Chondrocyte (in vitro differentiated cells): ENCODE measurements at places on chromosomes 11 and 22. TPM values are rescaled to one million over a fixed set of nuclear protein-coding genes. Genes with fewer than 3 reads are reported as not detected.

- H3K27ac ChIP-seq: no peak overlapping the region
- no peaks in the 10 kb centered on the region for H3K27me3 ChIP-seq
- H3K4me3 ChIP-seq: no peak overlapping the region
- peaks cover 2% of the 10 kb centered on the region for H3K4me1 ChIP-seq
These were observed 47.8 kb downstream of the PPFIBP2 start for GRCh38 chr11:7561562-7561961.

The RBMXL2 gene
- not detected in 3 replicates for total RNA-seq

DNA sequence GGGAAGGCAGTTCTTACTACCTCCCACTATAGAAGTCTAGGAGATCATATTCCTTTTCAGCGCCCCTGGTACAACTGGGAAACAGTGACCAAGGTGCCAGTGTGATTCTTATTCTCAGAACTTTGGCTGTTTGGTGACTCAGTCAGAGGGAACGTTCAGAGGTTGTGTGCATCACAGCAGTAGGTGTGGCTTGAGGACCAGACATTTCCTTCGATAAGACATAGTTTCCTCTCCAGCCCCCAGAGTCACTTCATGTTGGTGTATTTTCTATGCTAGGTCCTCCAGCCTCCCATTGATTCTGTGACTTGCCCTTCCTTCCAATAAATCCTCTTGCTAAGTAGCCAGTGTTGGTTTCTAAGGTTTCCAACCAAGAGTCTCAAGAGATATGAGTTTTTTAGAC lies 171.9 kb upstream of the MPPED2 start:
- peaks cover 3% of the 10 kb centered on the region for H3K27me3 ChIP-seq
- H3K4me3 ChIP-seq: no peak overlapping the region
- H3K27ac ChIP-seq: no peak overlapping the region
- DNase-seq: no peak

GRCh38 chr11:69953356-69953755 lies 124.8 kb upstream of the ANO1 start:
- H3K27me3 ChIP-seq: peaks cover 3% of the 10 kb centered on the region
- peaks cover 31% of the 10 kb centered on the region for H3K4me1 ChIP-seq
- peak; percentile 56 for DNase-seq
- H3K4me3 ChIP-seq: no peak overlapping the region
- H3K27ac ChIP-seq: no peak overlapping the region

DNA sequence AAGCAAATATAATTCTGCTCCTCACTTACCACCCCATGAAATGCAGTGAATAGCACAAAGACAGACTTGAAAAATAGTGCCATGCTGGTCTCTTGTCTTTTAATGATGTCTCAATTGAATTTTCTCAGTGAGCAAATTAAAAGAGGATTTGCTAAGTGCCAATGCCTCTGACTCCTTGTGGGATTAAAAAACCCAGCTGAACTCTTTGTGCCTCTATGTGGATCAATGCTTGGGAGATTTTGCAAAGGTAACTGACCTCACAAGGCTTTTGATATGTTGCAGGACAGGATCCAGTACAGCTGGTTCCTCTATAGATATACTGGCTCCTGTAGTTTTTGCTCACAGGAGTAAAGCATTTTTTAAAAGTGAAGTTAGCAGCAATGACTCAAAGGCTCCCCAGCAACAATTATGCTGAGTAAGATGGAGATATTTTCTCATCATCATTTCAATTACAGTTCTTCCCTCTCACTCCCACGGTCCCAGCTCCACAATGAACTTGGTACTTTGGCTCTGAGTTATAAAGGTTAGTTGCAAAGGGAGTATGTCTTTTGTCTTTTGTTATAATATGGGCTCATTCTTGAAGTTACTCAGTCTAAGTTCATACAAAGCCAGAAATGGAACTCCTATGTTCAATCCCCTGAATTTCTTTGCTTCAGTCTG lies 471.5 kb downstream of the LRRC4C start:
- no peaks in the 10 kb centered on the region for H3K27me3 ChIP-seq
- no peak for DNase-seq
- no peaks in the 10 kb centered on the region for H3K36me3 ChIP-seq

GRCh38 chr11:26649884-26650283 lies 72.0 kb downstream of the SLC5A12 start:
- H3K27ac ChIP-seq: no peak overlapping the region
- H3K4me3 ChIP-seq: no peak overlapping the region
- no peaks in the 10 kb centered on the region for H3K4me1 ChIP-seq
- no peak for DNase-seq

- no peaks in the 10 kb centered on the region for H3K36me3 ChIP-seq
- H3K27me3 ChIP-seq: peaks cover 55% of the 10 kb centered on the region
- H3K4me1 ChIP-seq: peaks cover 3% of the 10 kb centered on the region
- no peak within 1 kb of the TSS for H3K4me3 ChIP-seq
These were observed at the start of gene PNPLA5 for GRCh38 chr22:43891360-43892182. TSS of gene PNPLA5 (minus strand) at chr22:43892013. CDS start at chr22:43891880, 133 bp downstream.

GRCh38 chr11:127625402-127625801 lies 624.8 kb upstream of the KIRREL3 start:
- no peak overlapping the region for H3K27ac ChIP-seq
- peaks cover 10% of the 10 kb centered on the region for H3K27me3 ChIP-seq
- H3K4me3 ChIP-seq: no peak overlapping the region
- H3K4me1 ChIP-seq: no peaks in the 10 kb centered on the region

DNA sequence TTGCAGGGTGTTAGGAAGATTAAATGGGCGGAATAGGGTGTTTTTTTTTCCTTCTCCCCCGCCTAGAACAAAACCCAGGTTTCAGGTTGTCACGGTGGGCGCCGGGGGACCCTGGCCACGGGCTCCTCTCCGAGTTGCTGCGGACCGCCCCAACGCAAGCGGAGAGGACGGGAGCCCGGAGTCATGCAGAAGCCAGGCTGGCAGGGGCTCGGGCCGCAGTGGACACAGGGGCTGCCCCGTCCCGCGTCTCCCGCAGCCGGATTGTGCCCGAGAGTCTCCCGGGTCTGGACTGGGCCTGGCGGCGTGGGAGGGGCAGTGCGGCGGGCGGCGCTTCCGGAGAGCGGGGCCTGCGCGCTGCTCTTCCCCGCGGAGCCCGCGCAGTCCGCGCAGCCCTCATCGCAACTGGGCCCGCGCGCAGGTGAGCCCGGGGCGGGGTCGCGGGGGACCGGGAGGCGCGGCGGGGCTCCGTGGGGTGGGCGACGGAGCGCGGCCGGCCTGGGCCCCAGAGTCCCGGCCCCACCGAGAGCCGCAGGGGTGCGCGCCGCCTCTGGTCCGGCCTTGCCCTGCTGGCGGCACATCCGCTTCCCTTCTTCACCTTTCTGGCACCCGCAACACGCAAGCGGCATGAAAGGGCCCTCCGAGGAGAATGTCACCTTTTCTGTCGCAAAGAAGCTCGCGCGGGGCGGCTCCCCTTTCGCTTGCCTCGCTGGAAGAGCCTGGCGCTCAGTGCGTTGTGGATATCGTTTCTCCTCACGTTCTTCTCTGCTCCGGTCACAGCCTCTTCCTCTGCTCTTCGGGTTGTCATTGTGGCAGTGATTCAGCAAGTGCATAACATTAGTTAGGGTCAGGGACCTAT lies at the start of gene TIRAP:
TIRAP (plus strand) TSS at position 358 of the 856 bp plus-strand sequence. CDS start 7,802 bp downstream, outside the sequence.
- H3K27me3 ChIP-seq: no peaks in the 10 kb centered on the region
- H3K27ac ChIP-seq: peak within 1 kb of the TSS; percentile 98
- H3K4me1 ChIP-seq: peaks cover 22% of the 10 kb centered on the region
- H3K36me3 ChIP-seq: peaks cover under 1% of the 10 kb centered on the region
- DNase-seq: no peak
- H3K4me3 ChIP-seq: peak within 1 kb of the TSS; percentile 98

The C22orf42 gene
- not detected in 3 replicates for total RNA-seq

DNA sequence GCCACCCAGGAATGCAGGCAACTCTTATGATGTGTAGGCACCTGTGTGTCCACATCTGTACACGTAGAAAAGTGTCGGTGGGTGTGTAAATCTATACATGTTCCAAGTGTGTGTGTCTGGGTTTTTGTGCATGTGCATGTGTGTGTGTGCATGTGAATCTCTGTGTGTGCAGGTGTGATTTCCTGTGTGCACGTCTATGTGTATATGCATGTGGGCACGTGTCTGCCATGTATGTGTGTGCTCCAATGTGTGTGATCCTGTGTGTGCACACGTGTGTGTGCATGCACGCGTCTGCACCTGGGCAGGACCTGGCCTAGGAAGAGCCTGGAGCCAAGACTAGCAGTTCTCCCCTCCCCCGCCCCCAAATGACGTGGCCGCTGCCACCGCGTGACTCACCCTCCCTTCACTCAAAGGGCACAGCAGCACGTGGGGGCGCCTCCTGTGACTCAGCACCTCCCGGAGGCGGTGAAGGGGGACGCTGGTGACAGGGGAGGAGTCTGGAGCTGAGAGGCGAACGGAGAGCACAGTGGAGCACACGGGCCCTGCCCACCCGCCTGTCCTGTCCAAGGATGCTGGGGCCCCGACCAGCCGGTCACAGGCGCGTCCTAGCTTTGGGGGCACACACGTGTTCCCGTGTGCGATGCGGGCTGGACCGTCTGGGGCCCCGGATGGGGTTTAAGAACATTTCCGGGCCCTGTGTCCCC lies 10.1 kb downstream of the PIM3 start:
- no peaks in the 10 kb centered on the region for H3K27me3 ChIP-seq

GRCh38 chr22:40182231-40182835 lies 4.6 kb downstream of the TNRC6B start:
- H3K27me3 ChIP-seq: no peaks in the 10 kb centered on the region
- no peaks in the 10 kb centered on the region for H3K36me3 ChIP-seq
- DNase-seq: no peak
- no peak overlapping the region for H3K4me3 ChIP-seq
- H3K4me1 ChIP-seq: peaks cover 68% of the 10 kb centered on the region
- H3K27ac ChIP-seq: peak overlapping the region; percentile 95

GRCh38 chr11:19472679-19473078 lies 231.9 kb upstream of the E2F8 start:
- no peaks in the 10 kb centered on the region for H3K4me1 ChIP-seq
- no peaks in the 10 kb centered on the region for H3K36me3 ChIP-seq
- H3K27ac ChIP-seq: no peak overlapping the region
- no peak for DNase-seq
- H3K4me3 ChIP-seq: no peak overlapping the region
- peaks cover 55% of the 10 kb centered on the region for H3K27me3 ChIP-seq

The ASPHD2 gene
- 5.5 to 6.9 TPM (median 6.8 TPM) in 3 replicates for total RNA-seq

DNA sequence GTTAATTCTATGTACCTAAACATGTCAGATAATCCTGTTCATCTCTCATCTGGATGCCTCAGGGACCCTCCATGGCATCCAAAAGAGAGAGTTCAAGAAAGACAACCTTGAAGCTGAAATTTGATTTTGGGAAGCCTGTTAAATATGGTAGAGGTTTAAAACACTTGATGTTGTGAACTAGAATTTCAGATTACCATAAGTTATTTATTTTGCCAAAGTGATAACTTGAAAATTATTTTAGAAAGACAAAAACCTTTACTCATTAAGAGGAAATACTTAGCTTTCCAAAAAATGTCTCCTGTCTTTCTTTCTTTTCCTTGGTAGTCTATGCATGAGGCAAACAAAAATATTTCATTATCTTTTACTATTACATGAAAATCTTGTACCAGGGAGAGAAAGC lies 714.0 kb downstream of the NTM start:
- no peaks in the 10 kb centered on the region for H3K27me3 ChIP-seq
- no peak overlapping the region for H3K4me3 ChIP-seq
- peaks cover 7% of the 10 kb centered on the region for H3K36me3 ChIP-seq

The SPI1 gene
- not detected in 3 replicates for total RNA-seq

DNA sequence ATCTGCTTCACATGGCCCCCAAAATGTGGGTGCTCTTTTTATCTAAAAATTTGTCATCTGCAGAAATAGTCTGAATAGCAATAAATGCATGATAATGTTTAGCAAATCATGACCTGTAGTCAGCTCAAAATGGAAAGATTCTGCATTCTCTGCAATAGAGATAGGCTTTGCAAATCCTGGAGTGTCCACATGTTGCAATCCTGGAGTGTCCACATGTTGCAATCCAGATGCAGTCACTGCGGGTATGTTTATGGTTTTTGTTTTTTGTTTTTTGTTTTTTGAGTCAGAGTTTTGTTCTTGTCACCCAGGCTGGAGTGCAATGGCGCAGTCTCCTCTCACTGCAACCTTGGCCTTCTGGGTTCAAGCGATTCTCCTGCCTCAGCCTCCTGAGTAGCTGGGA lies 20.2 kb upstream of the LRRC32 start:
- H3K27ac ChIP-seq: no peak overlapping the region
- no peaks in the 10 kb centered on the region for H3K36me3 ChIP-seq
- no peaks in the 10 kb centered on the region for H3K27me3 ChIP-seq
- H3K4me3 ChIP-seq: no peak overlapping the region
- peaks cover 9% of the 10 kb centered on the region for H3K4me1 ChIP-seq
